D721Med (cell line): ENCODE measurements at places on chromosomes 4 and X.

DNA sequence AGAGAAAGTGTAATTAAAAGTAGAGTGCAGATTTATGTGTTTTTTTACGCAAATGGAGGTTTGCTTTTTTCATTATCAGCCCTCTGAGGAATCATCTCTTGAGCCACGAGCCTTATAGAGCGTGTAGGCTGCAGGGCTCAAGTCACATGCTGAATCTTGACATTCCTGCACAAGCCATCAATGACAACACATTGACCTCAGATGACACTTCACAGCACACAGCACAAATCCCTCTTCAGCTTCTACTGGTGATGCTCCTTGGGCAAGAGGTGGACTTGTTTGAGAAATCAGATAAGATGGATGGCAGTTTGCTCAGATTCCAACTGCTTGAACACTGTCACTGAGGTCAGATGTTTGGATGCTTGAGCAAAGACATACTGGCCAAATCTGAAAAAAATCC, 250.6 kb downstream of the SNCA start:
- no peak for DNase-seq

- no peak for DNase-seq
Observed at GRCh38 chr4:7785017-7785416, 154.6 kb downstream of the AFAP1 start.

DNA sequence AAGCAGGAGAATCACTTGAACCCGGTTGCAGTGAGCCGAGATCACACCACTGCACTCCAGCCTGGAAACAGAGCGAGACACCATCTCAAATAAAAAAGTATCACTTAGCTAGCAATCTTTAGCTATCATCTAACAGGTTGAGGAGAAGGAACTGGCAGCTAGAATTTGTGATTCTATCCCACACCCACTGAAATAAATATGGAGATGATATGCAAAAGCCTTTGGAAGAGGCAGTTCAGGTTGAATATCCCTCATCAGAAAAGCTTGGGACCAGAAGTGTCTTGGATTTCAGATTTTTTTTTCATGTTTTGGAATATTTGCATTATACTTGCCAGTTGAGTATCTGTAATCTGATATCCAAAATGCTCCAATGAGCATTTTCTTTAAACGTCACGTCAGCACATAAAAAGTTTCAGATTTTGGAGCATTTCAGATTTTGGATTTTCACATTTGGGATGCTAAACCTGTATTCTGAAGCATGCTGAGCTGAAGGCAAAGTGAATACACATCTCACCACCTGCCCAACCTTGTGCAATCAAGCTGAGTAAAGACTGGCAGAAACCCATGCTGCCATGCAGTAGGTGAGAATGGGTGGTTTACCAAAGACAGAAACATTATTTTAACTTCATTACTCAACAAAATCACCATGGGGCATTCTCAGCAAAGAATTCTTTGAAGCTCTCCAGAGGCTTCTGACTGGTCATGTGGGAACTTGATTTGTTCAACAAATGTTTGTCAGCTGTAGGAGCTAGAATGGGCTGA, 159.3 kb downstream of the SH3KBP1 start:
- DNase-seq: no peak

GRCh38 chrX:118352566-118352965, 6.7 kb downstream of the WDR44 start:
- no peak for DNase-seq

GRCh38 chr4:65865489-65865888, 195.2 kb upstream of the EPHA5 start:
- no peak for DNase-seq

DNA sequence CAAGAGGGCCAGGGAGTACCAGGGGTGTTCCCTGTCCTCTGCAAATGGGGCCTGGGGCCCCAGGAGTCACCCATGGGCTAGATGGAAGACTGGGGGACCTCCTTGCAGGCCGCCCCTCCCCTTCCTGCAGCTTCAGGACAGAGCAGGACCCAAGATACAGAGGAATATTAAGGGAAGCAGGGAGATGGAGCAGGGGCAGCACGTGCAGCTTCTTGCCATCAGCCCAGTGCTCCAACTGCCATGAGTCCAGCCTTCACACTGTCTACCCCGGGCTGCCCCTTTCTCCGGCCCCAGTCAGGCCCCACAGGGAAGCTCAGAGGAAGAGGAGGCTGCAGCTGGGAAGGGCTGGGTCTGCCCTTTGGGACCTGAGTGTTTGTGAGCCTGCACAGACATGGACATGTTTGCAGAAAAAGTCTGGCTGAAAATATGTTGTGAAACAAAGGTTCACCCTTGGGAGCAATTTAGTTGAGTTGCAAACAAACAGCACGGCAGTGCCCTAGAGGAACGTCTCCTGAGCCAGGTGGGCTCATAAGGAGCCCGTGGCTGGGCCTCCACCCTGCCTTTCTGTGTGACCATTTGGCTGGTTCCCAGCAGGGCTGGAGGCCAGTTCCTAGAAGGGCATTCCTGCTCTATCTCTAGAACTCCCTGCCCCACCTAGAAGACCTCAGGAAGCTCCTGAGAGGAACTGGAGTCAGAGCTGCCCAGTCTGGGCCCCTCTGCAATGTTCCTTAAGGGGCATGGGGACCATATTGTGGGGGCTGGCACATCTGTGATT, 8.9 kb downstream of the FATE1 start:
- DNase-seq: no peak

GRCh38 chr4:184150102-184150839, 67.4 kb downstream of the ENPP6 start:
- no peak for DNase-seq

GRCh38 chrX:48460031-48460430, 10.0 kb downstream of the SLC38A5 start:
- DNase-seq: no peak

DNA sequence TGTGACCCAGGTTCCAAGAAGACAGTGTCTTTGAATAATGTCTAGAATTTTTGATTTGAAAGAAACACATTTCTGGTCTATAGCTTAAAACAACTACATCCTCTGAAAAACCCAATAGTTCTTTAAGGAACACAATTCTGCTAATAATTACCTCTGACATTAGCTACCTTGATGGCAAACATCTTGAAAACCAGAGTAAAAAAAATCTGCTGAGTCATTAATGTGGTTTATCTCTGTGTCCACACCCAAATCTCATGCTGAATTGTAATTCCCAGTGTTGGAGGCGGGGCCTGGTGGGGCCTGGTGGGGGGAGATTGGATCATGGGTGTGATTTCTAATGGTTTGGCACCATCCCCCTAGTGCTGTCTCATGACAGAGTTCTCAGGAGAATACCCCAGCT, 1233.8 kb downstream of the NLGN4X start:
- no peak for DNase-seq

DNA sequence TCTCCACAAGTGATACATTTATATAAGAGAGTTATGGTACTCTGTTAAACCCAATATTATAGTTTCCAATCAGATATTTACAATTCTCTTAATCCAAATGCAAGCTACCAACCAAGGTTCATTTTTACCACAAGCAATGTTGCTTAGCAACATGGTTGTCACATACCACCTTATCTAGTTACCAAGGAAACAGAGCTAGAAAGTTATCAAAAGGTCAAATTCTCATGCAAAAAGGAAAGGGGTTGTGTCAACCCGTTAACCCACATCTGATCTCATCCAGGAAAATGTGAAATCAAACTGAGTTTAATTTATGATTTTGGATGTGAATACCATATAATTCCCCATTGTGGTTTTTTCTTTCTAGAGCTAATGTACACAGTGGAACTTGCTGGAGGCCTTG, 274.1 kb upstream of the MAGEB2 start:
- DNase-seq: no peak

- DNase-seq: no peak
Observed at GRCh38 chrX:84197550-84197949, 9.6 kb upstream of the RPS6KA6 start.

DNA sequence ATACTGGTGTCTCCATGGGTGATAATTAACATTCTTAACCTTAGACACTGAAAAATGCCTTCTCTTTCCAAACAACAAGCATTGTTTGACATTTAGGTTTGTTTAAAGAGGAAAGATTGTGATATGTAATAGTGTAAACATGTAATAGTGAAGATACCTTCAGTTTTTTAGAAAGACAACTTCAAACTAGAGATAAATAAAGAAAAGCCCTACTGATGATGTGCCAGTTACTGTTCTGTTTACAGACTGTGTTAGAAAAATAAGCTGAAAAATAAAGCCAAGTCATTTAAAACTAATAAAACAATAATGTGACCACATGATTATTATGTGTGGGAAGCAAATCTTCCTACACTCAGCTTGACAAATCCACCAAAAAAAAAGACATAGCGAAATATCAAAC, 2035.3 kb upstream of the TENM3 start:
- no peak for DNase-seq

DNA sequence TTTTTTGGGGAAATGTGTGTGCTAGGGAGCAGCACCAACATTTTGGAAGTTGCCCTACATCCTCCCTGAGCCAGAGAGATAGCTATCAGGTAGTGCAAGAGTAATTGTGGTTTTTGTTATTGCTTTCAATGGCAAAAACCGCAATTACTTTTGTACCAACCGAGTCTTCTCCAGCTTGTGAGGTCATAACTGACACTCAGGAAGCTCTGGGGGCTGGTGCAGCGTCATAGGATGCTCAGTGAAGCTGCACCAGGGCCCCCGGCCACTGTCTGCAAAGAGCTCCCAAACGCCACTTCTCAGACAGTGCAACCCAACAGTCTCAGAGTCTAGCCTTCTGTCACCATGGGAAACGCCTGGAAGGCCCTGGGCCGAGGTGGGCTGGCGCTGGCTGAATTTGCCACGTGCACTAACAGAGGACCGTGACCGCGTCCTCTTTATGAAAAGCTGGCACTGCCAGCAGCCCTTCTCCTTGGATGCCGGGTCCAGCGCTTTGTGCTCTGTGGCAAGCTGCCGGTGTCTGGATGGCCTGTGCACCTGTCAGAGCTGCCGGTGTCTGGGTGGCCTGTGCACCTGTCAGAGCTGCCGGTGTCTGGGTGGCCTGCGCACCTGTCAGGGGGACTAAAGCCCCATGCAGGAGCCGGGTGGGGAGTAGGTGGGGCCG, 19.4 kb downstream of the SH3TC1 start:
- no peak for DNase-seq

GRCh38 chr4:20037745-20038144, 214.0 kb upstream of the SLIT2 start:
- no peak for DNase-seq

DNA sequence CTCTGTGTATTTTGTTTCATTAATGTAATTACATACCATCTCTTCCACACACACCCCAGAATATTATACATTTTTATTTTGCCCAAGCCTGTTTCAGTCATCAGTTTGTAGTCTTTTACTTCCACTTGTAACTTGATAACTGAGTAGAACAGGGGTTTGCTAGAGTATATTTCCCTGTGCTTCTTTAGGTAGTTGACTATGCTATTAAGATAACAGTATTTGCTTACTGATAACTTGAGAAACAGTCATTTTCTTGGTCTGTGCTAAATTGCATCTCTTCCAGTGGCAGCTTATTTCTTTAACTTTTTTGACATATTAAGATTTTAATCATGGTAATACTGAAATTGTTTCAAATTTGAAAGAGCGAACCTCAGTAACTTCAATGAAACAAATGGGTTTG, 7.0 kb upstream of the XK start:
- no peak for DNase-seq

DNA sequence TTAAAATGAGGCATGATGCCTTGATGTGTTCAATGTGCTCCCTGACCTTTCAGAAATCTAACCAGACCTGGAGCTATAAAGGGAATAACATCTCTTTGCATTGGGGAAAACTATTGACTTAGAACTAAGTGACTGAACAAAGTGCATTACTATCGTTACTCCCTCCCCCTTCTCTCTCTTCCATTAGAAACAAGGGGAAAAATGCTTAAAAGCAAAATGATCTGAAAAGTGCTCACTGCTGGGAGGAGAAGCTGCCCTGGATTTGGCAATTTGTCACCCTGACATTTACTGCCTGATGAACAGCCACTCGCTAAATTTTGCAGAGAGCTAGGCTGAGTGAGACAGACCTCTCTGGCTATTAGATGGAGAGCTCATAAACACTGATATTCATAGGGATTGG, 48.6 kb upstream of the PARM1 start:
- no peak for DNase-seq

DNA sequence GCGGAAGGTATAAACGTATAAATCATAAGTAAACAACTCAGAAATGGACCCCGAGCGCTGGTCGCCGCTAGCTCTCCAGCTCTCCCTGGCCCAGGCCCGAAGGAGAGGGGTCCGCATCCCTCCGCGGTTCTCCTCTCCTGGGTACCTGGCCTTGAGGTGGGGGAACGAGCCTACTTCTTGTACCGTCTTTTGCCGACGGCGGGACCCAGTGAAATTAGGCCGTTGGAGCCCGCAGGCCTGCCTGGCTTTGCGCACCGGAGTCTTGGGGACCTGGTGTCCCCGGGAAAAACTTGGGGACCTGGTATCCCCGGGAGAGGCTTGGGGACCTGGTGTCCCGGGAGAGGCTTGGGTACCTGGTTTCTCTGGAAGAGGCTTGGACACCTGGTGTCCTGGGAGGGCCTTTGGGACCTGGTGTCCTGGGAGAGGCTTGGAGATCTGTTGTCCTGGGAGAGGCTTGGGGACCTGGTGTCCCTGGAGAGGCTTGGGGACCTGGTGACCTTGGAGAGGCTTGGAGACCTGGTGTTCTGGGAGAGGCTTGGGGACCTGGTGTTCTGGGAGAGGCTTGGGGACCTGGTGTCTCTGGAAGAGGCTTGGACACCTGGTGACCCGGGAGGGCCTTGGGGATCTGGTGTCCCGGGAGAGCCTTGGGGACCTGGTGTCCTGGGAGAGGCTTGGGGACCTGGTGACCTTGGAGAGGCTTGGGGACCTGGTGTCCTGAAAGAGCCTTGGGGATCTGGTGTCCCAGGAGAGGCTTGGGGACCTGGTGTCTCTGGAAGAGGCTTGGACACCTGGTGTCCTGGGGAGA, 12.0 kb downstream of the SHOX start:
- DNase-seq: no peak

DNA sequence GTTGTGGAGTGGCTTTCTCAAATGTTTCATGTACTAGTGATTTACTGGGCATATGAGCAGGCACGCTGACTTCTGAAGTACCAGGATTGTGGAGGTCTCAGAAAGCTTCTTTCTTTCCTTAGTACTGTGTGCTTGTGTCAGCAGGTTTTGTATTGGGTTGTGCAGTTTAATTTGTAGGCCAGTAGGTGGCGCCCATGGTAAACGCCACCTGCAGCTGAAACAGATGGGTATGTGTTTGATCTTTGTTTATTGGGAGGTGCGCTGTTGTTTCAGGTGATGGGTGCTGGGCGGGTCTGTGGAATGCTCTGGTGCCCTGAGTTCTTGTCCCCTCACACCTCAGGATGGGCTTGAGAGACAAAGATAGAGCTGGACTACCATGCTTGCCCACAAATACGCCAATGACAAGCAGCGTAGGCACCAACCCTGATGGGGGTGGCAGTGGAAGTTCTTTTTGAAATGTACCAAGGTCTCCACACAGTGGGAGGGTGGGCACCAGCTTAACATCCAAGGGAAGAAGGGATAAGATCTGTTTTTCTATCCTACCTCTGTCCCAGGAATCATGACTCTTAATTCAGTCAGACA, 141.5 kb downstream of the RPS6KA6 start:
- DNase-seq: no peak

DNA sequence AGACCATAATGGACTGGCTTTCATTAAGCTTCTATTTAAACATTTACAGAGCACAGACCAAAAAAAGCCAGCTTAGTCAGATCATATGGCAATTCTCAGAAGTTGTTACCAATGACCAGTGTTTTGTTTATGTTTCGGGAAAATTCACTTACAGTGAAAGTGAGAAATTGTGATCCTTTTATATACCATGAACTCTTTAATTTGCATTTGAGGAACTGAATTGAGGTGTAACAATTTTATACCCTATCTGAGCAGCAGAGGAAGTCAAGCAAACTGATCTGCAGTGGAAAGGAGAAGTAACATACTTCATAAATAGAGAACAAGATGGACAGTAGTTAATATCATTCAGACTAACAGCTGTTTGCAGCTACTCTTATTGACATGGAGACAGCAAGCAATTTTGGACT, 97.1 kb downstream of the TMA16 start:
- DNase-seq: no peak
